ENCODE measurements at places on chromosomes 3 and 15. TPM values are rescaled to one million over a fixed set of nuclear protein-coding genes. Genes with fewer than 3 reads are reported as not detected.

The C3orf80 gene
- not detected for total RNA-seq

GRCh38 chr15:91887921-91888373 lies 34.4 kb downstream of the SLCO3A1 start:
- no peak for DNase-seq

DNA sequence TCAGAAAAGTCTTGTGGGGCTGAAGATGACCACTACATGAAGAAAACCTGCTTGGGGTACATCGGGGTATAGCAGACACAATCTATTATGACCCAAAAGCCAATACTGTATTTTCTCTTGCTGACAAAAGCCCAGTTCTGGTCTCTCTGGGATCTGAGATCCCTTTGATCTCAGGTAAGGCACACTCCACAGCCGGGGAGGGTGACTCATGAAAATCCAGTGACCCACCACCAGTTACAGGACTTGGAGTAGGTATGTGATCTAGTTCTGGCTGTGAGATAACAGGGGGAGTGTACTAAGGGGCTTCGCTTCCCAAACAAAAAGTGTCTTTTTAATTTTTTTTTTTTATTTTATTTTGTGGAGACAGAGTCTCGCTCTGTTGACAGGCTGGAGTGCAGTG lies 193.3 kb downstream of the STT3B start:
- no peak for DNase-seq

DNA sequence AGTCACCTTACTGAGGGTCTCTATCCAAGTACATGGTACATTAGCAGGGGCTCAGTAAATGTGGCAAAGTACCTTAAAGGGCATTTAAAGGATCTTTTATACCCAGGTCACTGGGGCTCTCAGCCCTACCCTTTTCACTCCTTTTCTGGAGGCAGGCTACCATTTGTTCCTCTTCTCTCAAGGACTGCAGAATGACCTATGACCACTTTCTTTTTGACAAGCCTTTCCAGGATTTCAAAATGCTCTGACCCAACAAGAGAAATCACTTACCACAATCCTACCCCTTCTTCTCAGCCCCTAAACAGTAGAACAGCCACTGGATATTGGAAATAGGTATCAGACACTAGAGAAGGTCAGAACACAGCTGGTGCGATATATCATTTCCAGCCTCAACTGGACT lies 221.8 kb upstream of the TPRG1 start:
- DNase-seq: no peak

DNA sequence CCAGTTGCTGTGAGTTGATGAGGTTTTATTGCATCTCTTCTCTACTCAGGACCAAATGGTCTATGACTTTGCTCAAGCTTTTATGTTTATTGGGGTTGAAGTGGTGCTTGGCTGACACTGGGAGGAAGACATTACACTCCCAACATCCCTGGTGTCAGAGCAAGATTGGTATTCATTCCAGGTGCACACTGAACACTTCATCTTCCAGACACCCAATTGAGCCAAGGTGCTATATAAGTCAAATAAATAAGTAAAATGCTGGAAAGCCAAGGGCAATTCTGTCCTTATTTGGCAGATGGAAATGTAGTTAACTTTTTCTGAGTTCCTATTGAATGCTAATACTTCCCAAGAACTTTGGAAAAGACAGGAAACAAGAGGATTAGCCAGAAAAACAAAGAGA lies 53.2 kb upstream of the CDV3 start:
- no peak for DNase-seq
